NCI-H524 (cell line): ENCODE measurements at places on chromosomes 5 and 9.

DNA sequence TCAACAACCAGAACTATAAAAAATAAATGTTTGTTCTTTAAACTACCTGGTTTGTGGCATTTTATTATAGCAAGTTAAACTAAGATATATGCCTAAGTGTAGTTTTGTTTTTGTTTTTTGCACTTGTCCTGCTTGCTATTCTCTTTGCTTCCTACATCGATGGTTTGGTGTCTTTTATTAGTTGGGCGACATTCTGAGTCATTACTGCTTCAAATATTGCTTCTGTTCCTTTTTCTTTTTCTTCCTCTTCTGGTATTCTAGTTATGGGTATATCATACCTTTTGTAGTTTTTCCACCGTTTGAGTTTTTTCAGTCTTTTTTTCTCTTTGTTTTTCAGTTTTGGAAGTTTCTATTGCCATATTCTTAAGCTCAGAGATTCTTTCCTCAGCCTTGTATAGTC lies 86.9 kb downstream of the MACIR start:
- no peak for DNase-seq

DNA sequence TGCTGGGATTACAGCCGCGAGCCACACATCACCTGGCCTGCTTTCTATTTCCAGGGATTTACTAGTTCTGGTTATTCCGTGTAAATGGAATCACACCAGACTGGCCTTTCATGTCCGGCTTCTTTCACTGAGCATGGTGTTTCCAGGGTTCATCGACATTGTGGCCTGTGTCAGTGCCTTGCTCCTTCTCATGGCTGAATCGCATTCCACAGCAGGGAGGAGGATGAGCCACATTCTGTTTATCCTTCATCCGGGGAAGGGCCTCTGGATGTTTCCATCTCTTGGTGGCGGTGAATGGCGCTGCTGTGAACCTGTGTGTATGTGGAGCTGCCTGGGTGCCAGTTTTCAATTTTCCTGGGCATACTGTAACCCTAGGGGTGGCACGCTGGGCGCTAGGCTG lies 58.7 kb upstream of the RNU6ATAC start:
- no peak for DNase-seq

DNA sequence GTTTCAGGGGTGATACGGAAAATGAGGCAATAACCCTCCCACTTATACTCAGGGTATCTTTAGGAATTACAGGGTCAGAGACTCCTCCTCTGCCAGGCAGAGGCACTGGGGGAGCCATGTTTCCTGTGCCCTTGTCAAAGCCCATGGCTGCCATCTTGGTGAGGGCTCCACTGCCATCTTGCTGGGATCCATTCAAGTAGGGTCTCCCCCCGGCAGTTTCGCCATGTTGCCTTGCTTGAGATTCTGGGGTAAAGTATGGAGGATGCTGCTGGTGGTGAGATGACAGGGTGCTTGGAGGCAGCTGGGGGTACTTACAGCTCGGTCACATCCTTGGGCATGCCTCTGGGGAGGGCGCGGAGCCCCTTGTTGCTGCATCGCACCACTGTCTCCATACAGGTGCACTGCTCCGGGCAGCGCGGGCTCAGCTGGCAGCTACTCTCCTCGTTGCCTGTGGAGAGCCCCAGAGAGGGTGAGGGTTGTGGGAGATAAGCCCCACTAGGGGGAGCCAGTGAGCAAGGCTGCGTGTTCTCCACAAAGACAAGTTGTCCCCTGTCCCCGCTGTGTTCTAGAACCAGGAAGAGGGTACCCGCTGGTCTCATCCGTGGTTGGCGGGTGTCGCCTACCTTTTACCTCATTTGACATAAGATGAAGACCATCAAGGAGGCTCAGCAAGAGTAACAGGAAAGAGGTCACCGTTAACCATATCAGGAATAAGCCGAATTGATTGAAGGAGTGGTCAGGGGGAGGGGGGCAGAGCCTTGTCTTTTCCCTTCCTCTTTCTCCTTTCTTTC lies 169.0 kb upstream of the PANK3 start:
- peak; percentile 10 for DNase-seq

- DNase-seq = no peak
Observed at GRCh38 chr5:148384380-148384737, 601 bp downstream of the FBXO38 start.

DNA sequence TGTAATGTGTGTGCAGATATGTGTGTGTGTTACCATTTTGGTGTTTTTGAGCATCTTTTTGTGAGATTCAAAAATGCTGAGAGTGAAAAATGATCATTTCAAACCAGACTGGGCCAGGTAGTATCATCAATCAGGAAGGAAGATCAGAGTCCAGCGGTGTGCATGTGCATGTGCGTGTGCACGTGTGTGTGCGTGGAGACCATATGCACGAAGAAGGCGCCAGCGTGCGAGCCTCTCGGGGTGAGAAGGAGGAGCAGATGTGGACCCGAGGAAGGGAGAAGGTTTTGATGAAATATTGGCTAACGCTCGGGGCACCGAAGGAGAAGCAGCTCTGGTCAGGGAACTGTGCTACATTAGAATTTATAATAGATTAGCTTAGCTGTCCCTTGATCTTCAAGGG lies 516.4 kb downstream of the CCDC171 start:
- no peak for DNase-seq

- DNase-seq = no peak
Observed at GRCh38 chr5:113446358-113446927, 11.7 kb upstream of the TSSK1B start.

GRCh38 chr5:168426007-168426863 lies 60.0 kb upstream of the RARS1 start:
- DNase-seq = peak; percentile 89
